ENCODE measurements at places on chromosomes 16 and 17. TPM values are rescaled to one million over a fixed set of nuclear protein-coding genes. Genes with fewer than 3 reads are reported as not detected.

CACNG1 gene
- total RNA-seq, result not detected

ERN2 gene
- total RNA-seq, result 0.19 TPM

GPR142 gene
- total RNA-seq, result not detected

OSGIN1 gene
- total RNA-seq, result 2.2 TPM

HS3ST3B1 gene
- total RNA-seq, result 2.0 TPM

MYH8 gene
- total RNA-seq, result not detected

KRTAP9-2 gene
- not detected for total RNA-seq

PHKB gene
- 97.1 TPM for total RNA-seq

ACSM3 gene
- total RNA-seq, result 0.79 TPM

FOXC2 gene
- total RNA-seq, result 3.4 TPM

PTX4 gene
- total RNA-seq, result 0.06 TPM

EPN3 gene
- total RNA-seq, result 0.13 TPM

SPIRE2 gene
- total RNA-seq, result 0.79 TPM

PRAC2 gene
- not detected for total RNA-seq

PRR35 gene
- not detected for total RNA-seq

CCDC144A gene
- 4.2 TPM for total RNA-seq

ATP2A1 gene
- 0.12 TPM for total RNA-seq

PNMT gene
- total RNA-seq, result not detected

PYY gene
- total RNA-seq, result not detected

NUDT7 gene
- total RNA-seq, result 8.3 TPM

TBC1D3D gene
- not detected for total RNA-seq

ZNF469 gene
- 0.92 TPM for total RNA-seq

ARHGAP27 gene
- total RNA-seq, result 2.4 TPM

SCO1 gene
- 27.9 TPM for total RNA-seq

TNFSF12 gene
- 21.8 TPM for total RNA-seq

CCL5 gene
- total RNA-seq, result 0.13 TPM

HSPB9 gene
- total RNA-seq, result not detected

OR1E2 gene
- not detected for total RNA-seq

CASKIN2 gene
- total RNA-seq, result 7.8 TPM

RNF112 gene
- 7.3 TPM for total RNA-seq

CDK10 gene
- total RNA-seq, result 33.2 TPM

SDK2 gene
- under 0.01 TPM for total RNA-seq

ITGB4 gene
- total RNA-seq, result 0.40 TPM
